NCI-H1436 treated with DMSO at 0.1 percent for 48 hours (cell line): ENCODE measurements at places on chromosomes 5 and 9.

DNA sequence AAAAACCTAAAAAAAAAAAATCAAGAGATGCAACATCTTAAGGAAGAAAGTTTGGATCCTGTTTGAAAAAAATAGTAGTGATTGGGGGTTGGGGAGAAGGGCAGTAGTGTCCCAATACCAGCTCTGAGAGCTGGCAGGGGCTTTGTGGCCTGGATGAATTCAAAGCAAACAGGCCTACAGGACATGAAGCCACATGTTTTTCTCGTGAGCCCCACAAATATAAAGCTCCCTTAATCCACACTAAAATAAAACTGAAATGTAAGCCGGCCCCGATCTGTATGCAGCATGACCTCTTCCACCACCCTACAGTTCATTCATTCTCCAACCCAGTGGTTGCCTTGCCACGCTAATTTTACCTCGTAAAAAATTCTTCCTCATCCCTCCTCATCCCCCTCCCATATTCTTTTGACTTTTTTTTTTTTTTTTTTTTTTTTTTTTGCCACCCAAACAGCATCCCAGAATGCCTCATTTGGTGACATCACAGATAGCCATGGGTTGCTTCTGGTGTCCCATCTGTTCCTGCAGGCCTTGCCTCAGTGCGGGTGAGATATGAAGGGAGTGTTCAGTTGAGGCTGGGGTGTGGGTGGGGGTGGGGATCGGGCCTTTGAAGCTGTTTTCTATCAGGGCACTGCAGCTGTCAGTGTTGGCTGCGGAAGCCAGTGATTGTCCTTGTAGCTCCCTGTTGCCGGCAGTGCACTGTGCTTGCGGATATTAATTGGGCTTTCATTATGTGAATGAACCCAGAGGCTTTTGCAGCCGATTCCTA is 81.6 kb upstream of the NFIB start:
- DNase-seq = no peak

DNA sequence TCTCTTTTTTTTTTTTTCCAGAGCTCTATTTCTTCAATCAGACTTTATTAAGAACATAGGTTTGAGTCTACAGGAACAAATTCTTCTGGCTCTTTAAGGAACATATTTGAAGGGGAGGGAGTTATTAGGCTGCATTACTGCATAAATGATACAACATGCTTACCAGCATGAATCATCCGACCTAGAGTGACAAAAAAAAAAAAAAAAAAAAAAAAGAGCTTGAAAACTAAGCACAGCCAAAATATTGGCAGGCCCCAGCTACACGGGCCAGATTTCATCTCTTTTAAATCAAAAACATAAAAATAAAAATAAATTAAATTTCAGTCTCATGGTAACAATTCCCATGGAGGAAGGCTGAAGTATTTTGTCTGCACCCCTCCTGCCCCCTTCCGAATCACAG is 26.3 kb downstream of the MSX2 start:
- no peak for DNase-seq

GRCh38 chr5:61298580-61298979 is 33.5 kb upstream of the ZSWIM6 start:
- DNase-seq = no peak

DNA sequence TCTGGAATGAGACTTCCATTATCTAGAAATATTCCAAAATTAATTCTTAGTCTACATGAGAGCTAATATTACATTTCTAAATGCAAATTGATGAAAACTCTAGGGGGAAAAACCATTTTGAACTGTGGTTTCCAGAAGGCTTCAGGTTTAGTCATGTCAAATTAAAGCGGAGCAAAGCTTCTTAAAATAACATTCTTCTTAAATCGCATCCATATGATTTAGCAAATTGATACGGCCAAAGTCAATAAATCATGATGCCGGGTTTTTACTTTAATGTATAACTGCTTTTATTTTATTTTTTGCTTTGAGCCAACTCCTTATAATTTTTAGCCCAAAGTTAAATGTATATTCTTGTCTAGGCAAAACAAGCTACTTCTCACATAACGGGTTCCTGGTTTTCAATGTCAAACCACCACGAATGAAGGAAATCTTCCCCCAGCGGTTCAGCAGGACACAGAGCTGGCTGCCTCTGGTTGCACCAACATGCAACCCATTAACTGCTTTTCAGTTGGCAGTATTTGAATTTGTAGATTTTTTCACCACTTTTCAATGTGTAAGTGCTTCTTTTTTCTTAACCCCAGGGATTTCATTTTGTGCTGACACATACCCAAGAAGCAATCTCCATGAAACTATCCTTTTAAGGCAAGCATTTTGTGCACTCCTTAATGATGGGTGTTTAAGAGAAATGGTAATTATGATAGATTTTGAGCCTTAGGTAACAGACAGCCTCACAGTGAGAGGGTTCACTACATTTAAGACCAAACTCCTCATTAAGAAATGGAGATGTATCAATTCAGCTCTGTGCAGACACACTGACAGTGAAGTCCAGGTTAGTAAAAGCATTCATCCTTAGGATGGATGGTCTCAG is 35.5 kb downstream of the EFNA5 start:
- DNase-seq = no peak

DNA sequence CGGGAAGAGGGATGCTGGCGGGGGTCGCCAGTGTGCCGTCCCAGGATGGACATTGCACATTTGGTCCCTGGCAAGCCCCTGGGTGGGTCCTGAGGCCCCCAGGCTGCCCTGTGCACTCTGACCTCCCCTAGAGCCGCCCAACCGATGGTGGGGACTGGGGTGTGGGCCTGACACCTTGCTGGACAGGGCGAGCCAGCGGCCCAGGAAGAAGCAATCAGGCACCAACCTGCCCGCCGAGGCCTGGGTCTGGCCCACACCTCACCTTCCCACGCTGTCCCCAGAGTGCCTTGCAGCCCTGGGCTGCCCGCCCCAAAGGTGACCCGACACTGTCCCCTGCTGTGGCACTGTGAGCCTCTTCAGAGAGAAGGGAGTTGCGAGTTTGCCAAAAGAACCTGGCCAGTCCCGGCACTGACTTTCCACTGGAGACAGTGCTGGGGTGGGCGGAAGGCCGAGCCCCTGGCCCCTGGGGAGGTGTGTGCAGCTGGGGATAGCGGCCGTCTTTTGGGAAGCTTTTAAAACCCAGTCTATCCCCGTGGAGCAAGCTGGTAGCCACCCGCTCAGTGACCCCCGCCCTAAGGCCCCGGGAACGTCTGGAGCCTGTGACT is 12.0 kb upstream of the NRARP start:
- no peak for DNase-seq

DNA sequence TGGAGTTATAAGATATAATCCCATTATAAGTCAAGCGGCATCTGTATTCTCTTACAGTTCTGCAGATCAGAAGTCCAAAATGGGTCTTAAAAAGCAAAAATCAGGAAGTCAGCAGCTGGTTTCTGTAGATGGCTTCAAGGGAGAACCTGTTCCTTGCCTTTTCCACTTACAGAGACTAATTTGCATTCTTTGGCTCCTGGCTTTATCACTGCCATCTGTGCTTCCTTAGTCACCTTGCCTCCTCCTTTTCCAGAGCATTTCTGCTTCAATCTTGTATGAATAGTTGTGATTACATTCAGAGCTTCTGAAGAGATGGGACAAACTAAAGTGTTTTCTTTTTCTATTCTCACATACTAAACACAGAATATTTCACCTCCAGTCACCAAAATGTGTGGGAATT is 647.3 kb upstream of the GRAMD2B start:
- DNase-seq = no peak
